ENCODE measurements at places on chromosomes 7 and 10.

GRCh38 chr10:25761937-25762336, 172.1 kb upstream of the MYO3A start:
- no peak for DNase-seq

- DNase-seq: no peak
These were observed 202.2 kb downstream of the CACNA2D1 start for GRCh38 chr7:82241356-82241755.

GRCh38 chr10:31136930-31137885, 105.5 kb upstream of the ZNF438 start:
- DNase-seq: no peak

DNA sequence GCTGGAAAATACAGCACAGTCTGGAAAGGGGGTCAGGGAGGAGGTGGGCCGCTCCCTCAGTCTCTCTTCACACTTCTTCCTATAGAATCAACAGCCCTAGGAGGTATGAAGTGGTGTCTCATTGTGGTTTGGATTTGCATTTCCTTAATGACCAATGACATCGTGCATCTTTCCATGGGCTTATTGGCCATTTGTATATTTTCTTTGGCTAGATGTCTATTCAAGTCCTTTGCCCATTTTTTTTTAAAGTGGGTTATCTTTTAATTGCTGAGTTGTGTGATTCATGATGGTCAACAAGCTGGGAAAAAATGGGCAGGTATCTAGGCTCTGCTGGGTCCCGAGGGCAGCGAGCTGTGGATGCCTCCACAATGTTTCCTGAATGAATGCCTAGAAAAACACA, 29.1 kb downstream of the TMEM130 start:
- no peak for DNase-seq

DNA sequence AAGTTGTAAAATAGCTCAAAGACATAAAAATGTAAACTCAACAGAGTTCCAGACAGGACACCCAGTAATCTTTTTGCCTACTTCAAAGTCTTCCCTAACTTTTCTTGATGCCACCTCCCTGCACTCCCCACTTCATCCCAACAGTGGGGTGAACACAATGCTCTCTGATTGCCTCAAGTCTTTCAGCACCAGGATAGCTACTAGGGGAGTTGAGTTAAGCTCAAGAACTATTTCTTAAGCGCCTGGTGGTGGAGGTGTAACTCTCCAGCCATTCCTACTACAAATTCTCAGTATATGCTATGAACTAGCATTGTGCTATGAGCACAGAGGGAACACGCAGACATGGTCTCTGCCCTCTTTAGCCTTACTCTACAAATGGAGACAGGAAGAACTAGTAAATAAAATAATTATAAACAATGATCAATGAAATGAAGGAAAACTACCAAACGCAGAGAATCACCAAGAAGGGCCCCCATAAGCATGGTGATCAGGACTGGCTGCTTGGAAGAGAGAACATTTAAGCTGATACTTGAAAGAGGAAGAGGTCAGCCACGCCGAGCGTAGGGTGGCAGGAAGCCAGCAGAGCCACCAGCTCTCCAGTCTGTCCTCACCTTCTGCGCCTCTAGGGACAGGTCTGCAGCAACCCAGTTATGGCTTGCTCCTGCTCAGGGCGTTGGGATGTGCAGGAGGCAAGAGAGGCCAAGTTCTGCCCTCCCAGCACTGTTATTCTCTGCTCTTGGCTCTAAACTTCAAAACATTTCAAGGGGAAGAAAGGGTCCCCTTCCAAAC, 16.7 kb upstream of the FRA10AC1 start:
- no peak for DNase-seq

- peak; percentile 3 for DNase-seq
These were observed 68.7 kb downstream of the TAX1BP1 start for GRCh38 chr7:27808626-27809025.

GRCh38 chr10:45249978-45250693, 65.3 kb downstream of the OR13A1 start:
- peak; percentile 54 for DNase-seq

DNA sequence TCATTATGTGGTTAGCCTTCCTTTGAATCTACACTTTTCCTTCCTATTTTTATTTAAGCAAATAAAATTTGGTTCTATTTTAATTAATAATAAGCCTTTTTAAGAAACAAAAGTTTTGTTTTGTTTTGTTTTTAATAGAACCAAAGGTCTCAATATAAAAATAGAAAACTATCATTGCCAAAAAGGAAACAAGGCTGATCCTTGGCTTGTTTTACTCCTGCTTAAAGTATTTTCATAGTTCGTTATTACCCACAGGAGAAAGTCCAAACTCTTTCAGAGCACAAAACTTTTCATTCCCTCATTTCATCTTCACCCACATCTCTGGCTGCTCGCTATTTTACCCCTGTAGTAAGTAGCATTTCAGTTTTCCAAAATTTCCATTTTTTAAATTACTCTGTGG, 374.8 kb downstream of the SEMA3D start:
- DNase-seq: no peak

DNA sequence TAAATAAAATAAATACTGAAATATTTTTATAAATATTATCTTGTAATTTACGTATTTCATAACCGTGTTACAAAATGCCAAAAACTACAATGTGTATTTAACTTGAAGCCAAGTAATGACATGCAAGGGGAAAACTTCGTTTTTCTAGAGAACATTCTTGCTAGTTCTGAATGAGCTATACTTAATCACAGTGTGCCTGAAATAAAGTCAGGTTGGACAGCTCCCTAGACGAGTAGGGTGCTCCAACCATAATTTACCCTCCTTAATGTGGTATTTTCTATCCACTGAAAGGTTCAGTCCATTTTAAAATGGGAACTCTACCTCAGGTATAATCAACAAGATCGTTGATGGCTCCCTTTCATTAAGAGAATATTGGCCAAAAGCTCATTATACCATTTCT, 194.5 kb upstream of the AHR start:
- no peak for DNase-seq

- no peak for DNase-seq
These were observed 38.3 kb downstream of the AHCYL2 start for GRCh38 chr7:129263168-129263567.

GRCh38 chr10:17236468-17237148, 8.6 kb downstream of the VIM start:
- DNase-seq: no peak

DNA sequence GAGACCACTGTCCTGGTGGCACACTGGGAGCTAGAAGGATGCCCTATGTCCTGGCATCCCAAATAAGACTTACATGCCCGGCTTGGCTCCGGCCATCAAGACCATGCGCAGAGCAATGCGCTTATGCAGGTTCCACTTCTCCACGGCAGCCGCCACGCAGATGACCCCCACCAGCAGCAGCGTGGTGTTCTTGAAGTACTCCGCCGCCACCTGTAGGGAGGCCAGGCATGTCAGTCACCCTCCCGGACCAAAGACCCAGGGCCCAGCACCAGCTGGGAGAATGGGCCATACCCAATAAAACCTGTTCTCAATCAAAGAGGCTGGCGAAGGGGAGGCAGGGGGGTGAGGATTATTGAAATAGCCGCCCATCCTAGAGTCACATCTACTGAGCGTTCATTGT, 19.9 kb downstream of the SLC13A4 start:
- no peak for DNase-seq

GRCh38 chr7:148155826-148156225, 434.7 kb upstream of the C7orf33 start:
- no peak for DNase-seq

DNA sequence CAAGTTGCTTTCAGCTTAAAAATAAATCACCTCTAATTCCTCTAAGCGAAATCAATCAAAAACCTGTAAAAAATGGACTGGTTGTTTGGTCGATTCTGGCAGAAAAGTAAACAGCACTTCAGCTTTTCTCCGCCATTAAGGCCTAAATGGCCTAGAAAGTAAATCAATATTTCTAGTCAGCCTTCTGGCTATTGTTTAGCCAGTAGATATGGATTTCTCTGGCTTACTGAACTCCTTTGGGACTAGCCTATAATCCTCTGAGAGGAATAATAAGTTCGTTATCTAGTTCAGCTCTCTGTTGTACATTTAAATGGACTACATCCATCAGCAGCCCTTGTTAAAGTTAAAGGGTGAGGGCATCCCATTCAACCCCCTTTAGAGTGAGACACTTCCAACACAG, 400.1 kb upstream of the ETV1 start:
- no peak for DNase-seq

- DNase-seq: no peak
These were observed 6.5 kb upstream of the KIAA1549 start for GRCh38 chr7:138987686-138988085.

GRCh38 chr7:158710651-158711102, 6.1 kb upstream of the NCAPG2 start:
- peak; percentile 66 for DNase-seq

- DNase-seq: peak; percentile 14
These were observed 291.5 kb upstream of the ZNF32 start for GRCh38 chr10:43939939-43940820.

DNA sequence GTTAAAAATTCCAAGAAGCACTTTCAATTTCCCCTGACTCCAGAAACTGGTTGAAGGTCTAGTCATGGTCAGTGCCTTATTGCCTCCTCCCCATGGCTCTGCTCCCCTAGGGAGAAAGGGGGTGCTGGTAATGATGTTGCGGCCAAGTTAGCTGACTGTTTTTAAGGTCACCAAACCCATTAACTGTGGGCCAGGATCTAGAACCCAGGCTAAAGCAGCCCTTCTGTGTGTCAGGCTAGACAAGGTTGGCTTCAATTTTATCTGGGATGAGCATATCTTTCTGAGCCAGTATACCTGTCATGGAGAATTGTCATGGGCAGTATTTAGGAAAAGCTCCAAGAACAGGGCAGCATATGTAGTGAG, 11.2 kb upstream of the HOXA13 start:
- DNase-seq: no peak

DNA sequence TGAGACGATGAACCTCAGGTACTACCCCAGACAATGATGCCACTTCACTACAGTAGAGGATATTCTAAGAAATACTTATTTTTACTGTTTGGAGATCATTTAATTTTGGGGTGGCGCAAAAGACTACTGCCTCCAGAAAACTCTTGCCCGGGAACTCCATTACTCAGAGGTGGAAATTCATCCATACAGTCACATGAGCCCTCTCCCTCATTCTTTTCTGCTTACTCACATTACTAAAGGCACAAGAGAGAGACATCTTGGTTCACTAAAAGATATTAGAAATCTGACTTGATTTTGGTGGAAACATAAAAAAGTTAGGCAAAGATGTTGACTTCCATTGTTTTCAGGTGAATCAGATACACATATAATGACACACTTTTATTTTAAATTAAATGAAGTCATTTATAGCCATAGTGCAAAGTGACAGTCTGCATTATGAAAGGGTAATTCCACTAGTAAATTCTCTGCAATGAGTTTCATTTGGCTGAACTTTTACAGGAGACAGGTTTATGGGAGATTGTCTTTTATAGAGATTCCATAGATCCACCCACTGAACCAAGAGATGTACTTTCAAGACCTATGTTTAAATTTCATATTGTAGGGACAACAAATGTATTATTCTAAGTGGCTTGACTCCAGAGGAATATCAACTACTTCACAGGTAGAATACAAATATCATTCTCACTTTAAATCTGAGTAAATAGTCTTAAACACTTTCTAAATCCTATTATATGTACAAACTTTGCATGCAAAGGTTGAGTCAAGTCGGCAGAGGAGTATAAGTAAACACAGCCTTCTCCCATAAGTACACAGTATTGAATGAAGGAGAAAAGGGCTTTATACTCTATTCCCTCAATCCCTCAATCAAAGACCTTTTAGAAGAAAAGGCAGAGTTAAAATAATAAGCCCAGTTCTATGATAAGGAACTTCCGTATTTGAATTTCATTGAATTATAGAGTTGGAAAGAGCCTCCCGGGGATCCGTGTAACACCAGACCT, 18.8 kb downstream of the NEBL start:
- no peak for DNase-seq

- DNase-seq: no peak
These were observed 179.2 kb upstream of the FAM3C start for GRCh38 chr7:121575194-121575765.

DNA sequence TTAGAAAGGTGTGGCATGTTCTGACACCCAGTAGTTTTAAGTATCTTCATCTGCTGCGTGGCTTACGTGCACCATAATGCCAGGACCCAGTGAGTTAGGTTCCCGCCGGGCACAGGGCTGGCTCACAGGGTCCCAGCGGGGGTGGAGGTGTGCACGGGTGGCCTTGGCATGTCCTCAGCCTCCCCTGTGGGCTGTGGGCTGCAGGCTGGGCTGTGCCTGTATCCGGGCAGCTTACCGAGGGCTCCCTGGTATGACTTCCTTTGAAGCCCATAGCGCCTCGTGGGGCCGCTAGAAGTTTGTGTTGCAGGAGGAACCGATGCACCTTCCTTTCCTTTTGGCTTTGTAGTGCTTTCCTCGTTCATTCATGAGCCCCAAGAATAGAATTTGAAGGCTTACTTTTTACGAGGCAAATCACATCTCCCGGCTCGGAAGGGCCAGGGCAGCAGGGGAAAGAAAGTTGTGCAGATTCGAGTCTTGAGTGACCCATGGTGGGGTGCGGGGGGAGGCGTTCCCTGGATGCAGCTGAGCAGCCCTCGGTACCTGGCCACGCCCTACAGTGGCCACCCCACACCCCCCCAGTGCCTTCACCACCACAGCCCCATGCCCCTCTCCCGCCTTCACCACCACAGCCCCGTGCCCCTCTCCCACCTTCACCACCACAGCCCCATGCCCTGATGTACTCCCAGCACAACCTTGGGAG, 113.2 kb downstream of the WDR37 start:
- DNase-seq: no peak

DNA sequence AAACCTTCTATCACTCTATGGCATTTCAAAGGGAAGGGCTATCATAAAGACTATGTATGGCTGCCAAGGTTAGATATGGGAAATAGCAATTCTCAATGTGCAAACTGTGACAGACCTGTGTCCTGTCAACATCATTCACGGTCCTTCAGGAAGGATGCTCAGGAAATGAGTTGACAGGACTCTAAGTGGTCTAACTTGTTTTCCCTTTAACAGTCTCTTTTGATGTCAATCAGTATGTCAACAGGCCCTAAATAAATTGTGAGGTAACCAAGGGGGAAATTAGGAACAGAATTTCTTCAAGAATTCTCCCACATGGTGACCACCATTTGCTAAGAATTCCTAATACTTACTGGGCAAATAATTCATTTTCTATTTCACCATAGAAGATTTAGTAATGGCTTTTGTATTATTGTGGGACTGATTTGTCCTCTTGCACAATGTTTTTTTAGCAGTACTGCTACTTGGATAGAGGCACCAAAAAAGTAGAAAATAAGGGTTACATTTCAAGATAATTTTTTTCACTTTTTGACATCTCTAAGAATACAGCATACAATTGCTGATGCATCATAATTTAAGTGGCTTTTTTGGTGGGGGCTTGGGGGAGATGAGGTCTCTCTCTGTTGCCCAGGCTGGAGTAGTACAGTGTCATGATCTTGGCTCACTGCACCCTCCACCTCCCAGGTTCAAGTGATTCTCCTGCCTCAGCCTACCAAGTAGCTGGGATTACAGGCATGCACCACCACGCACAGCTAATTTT, 275.8 kb downstream of the CACNA2D1 start:
- no peak for DNase-seq

Measured in foreskin melanocyte (primary cell).